NCI-H2107 (cell line): ENCODE measurements at places on chromosomes 7 and 10.

DNA sequence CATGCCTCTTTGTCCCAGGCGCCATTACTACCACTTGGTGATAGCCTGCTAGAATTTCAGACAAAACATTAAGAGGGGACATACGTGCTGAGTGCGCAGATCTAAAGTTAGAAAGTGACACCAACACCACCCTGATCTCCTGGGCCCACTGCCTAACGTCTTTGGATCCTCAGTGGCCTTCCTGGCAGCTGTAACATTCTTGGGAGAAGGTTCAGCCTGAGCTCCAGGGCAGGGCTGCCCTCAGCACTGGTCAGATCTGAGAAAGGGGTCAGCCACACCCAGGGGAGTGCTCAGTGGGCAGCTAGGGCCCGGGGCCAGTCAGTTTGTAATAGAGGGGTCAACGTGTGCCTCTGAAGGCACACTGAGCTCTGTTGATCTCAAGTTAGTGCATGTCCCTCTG is 48.4 kb downstream of the ZCCHC24 start:
- no peak for DNase-seq

DNA sequence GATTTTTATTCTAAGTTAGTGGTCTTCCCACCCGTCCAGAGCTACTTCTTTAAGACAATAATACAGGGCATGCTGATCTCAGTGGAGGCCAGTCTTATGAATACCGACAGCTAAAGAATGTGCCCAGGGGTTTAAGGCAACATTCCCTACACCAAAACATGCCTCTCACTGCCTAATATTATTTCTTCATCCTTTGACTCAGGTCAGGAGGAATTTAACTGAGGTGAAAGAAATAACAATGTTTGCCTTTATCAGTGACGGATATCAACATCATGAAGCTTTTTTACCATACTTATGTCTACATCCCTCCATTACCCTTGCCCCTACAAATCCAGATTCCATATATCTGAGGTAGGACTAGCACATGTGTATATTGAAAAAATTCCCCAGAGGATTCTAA is 33.3 kb upstream of the TES start:
- DNase-seq: no peak

DNA sequence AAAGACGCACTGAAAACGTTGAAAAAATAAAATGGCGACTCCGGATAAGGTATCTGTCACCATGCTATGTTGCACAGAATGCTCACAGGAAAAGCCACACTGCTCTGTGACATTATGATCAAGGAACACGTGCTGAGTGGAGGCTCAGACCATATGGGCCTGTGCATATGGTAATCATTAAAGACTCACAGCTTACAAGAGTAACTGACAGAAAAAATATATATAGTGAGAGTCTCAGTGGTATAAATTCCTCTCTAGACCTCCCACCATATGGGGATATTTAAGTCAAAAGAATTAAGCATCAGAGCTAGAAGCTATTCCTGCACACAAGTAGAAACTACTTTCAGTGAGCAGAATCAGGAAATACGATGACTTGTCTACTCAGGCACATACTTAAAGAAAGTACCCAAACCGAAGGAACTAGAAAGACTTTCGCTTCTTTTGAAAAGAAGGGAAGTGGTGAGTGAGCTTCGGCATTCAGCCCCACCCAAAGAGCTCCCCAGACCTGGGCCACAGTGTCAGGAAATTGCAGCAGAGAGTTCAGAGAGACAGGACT is 65.1 kb upstream of the MPP7 start:
- no peak for DNase-seq

DNA sequence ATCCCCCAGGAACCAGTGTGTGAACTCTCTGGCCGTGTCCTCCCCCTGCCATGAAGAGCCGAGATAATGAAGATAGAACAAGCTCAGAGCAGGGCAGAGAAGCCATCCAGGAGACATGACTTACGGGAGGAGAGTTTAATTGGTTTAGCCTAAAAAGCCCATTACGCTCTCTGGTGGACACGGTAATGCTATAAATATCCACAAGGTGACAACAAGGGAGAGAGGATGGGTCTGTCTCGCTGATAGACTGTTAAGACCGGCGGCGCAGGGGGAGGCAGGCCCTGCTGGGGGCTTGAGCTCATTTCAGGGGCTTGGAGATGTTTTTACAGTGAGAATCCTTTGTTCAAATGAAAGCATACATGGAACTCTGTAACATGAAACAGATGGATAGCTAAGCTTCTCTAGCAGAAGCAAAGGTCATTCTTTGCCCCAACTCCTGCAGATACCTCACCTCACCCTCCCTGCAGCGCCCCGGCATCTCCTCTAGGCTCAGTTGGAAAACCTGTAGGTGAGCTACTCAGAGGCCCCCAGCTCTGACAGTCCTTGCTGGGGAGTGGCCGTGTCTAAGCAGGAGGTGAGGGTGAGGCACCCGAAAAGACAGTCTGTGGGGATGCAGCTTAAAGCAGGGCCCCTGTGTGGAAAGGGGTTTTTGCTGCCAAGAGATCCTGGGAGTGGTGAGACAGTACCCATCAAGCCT is 40.8 kb upstream of the LOXL4 start:
- no peak for DNase-seq

GRCh38 chr10:74282151-74282847 is 131.3 kb downstream of the ADK start:
- no peak for DNase-seq

GRCh38 chr10:113869789-113870188 is 15.3 kb downstream of the NHLRC2 start:
- no peak for DNase-seq

GRCh38 chr10:100662067-100662466 is 83.3 kb upstream of the PAX2 start:
- no peak for DNase-seq

DNA sequence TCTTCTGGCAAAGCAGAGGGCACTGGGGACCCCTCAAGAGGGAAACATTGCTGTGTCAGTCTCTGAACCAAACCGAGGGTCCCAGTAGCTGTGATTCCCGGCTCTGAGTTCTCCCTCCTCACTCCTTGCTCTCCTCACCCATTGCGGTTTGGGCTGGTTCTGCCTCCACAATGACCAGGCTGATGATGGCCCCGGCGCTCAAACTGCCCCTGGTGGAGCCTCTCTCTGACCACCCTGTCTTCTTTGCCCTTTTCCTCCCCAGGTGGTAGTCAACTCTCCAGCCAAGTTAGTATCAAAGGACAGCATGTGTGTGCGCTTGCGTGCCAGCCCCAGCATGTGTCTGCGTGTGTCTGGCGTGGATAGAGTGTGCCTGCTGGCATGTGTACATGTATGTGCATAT is 17.1 kb downstream of the LDB3 start:
- DNase-seq: no peak

GRCh38 chr10:89633484-89633883 is 11.6 kb downstream of the PANK1 start:
- DNase-seq: peak; percentile 0

DNA sequence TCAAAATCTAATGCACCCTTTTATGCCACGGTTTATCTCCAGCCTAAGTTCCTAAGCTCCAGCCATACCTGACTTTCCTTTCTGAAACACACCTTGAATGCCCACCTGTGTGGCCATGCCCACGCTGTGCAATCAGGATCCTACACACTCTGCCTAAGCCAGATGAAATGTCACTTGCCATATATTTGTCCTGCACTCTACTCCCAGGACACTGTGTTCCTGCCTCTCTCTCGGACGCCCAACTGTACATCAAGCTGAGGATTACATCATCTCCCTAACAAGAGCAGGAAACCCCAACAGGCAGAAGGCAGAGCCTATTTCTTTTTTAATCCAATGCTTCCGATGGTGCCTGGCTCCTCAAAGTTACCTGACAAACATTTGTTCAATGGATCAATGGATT is 214.6 kb downstream of the SFMBT2 start:
- DNase-seq: no peak
